Upper lobe of left lung (tissue), 6 donors: ENCODE measurements at places on chromosomes 12 and 14. TPM values are rescaled to one million over a fixed set of nuclear protein-coding genes. Genes with fewer than 3 reads are reported as not detected.

GPR132 gene
- total RNA-seq: 7.3 TPM

GRCh38 chr12:76634133-76634532, 74.6 kb upstream of the OSBPL8 start:
- H3K27me3 ChIP-seq: no peaks in the 10 kb centered on the region
- H3K36me3 ChIP-seq: no peaks in the 10 kb centered on the region
- H3K27ac ChIP-seq: no peak overlapping the region
- no peak overlapping the region for H3K4me3 ChIP-seq
- no peak for DNase-seq
- H3K4me1 ChIP-seq: no peaks in the 10 kb centered on the region

NFATC4 gene
- 52.3 TPM for total RNA-seq

DNA sequence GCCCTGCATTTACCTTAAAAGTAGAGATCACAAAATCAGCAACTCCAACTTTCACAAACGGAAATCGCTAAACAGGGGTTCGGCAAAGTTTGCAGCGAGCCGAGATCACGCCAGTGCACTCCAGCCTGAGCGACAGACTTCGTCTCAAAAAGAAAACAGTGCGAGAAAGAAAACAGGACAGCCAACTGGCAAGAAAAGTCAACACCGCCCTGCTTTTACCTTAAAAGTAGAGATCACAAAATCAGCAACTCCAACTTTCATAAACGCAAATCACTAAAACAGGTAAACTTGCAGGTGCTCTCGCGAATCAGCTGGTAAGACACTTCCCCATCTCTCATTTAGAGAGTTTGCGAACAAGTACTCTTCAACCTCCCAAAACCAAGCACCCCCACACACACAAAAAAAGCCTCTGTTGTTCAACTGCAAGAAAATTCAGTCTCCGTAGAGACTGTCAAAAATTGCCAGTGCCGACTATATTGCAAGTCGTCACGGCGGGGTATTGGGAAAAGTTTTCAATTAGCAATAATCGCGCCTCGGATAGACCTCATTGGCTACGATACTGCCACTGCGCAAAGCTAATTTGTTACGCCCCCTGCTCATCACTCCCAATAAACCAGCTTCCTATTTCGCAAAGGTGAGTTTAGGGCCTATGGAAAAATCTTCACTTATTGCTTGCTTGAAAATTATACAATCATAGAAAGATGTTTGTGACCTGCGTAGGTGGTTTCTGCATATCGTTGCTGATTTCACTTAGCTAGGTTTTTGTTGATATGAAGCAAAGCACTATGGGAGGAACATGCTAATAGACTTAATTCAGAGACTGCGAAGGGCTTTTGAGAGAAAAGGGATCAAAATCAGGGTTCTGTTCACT, at the start of gene RNU4-1:
Gene RNU4-1 (minus strand): TSS at position 577 of the 871 bp plus-strand sequence.
- peak within 1 kb of the TSS; percentile 98 for H3K27ac ChIP-seq
- H3K27me3 ChIP-seq: no peaks in the 10 kb centered on the region
- DNase-seq: no peak
- peak within 1 kb of the TSS; percentile 45 for H3K4me3 ChIP-seq
- H3K4me1 ChIP-seq: peaks cover 9% of the 10 kb centered on the region

CACNA1C gene
- 5.2 TPM for total RNA-seq

- no peaks in the 10 kb centered on the region for H3K36me3 ChIP-seq
- H3K27me3 ChIP-seq: no peaks in the 10 kb centered on the region
- no peaks in the 10 kb centered on the region for H3K4me1 ChIP-seq
- no peak overlapping the region for H3K4me3 ChIP-seq
- DNase-seq: peak; percentile 34
Measured at GRCh38 chr12:29131539-29131938, 17.5 kb upstream of the FAR2 start.

DNA sequence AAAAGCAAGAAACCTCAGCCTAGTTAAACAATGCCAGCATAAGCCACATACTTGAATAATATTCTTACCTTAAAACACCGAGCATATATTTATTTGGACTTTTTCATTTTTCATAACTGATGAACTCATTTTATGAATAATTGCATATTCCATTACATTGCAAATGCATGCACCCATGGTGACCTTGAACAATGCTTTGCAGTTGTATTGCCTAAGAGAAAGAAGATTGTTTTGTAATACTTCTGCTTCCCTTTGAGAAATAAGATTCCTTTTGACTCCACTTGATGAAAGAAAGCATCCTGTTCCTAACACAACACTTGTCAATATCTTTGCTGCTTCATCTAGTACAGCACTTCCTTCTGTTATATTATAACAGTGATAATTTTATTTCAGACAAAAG, 1182.2 kb downstream of the FLRT2 start:
- H3K4me3 ChIP-seq: no peak overlapping the region
- DNase-seq: no peak
- H3K36me3 ChIP-seq: no peaks in the 10 kb centered on the region
- H3K4me1 ChIP-seq: no peaks in the 10 kb centered on the region
- no peaks in the 10 kb centered on the region for H3K27me3 ChIP-seq
- H3K27ac ChIP-seq: no peak overlapping the region

- no peak for DNase-seq
- H3K4me3 ChIP-seq: no peak overlapping the region
- peaks cover 3% of the 10 kb centered on the region for H3K4me1 ChIP-seq
- no peak overlapping the region for H3K27ac ChIP-seq
- peaks cover 38% of the 10 kb centered on the region for H3K36me3 ChIP-seq
Measured at GRCh38 chr14:88613552-88614010, 50.7 kb downstream of the ZC3H14 start.

DNA sequence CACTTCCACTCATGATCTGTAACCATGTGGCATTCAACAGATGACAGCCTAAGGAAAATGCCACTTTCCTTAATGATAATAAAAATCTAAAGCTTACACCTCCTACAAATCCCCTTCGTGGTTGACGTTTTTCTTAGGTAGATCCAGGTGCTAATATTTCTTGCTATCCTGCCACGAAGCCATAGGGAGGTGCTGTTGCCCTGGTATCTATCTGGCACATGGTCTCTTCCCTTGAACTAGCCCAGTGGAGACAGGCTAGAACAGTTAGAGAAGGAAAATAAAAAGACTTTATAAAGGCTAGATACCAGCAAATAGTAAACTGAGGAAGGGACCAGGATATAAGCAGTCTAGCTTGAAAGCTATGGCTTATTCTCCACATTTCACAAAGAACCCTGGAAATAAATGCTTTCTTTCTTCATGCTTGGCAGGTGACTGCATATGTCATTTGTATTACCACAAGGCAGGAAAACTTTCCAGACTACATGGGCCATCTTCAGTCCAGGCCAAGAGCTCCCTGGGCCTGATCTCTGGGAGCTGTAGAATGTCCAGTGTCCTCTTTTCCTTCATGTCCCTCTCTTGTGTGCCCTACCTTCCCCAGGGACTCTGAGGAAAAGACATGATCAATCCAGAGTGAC, 15.3 kb downstream of the SPIC start:
- H3K27ac ChIP-seq: no peak overlapping the region
- DNase-seq: no peak
- no peaks in the 10 kb centered on the region for H3K27me3 ChIP-seq
- H3K4me1 ChIP-seq: no peaks in the 10 kb centered on the region
- H3K36me3 ChIP-seq: no peaks in the 10 kb centered on the region
- H3K4me3 ChIP-seq: no peak overlapping the region

- no peak for DNase-seq
- H3K27me3 ChIP-seq: no peaks in the 10 kb centered on the region
- H3K4me1 ChIP-seq: peaks cover 4% of the 10 kb centered on the region
- H3K27ac ChIP-seq: no peak overlapping the region
- no peaks in the 10 kb centered on the region for H3K36me3 ChIP-seq
- no peak overlapping the region for H3K4me3 ChIP-seq
Measured at GRCh38 chr14:104428860-104429259, 150.7 kb upstream of the C14orf180 start.

DNA sequence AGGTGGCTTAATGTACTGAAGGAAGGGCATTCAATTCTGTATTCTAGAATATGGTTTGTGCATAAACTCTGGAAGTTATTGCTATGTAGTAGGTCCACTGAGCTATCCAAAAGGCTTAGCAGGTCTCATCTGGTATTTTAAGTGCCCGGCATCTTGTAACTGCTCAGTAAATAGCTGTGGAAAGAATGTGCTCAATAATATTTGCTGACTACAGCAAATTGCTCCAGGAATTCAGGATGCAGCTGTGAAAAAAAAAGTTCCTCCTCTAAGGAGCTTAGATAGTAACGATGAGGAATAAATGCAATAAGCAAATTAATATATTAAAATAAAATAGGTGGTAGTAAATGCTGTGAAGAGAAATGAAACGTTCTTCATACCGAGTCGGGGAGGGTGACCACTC, 857.1 kb downstream of the AACS start:
- no peaks in the 10 kb centered on the region for H3K27me3 ChIP-seq
- no peak for DNase-seq
- no peak overlapping the region for H3K27ac ChIP-seq
- no peaks in the 10 kb centered on the region for H3K4me1 ChIP-seq

DNA sequence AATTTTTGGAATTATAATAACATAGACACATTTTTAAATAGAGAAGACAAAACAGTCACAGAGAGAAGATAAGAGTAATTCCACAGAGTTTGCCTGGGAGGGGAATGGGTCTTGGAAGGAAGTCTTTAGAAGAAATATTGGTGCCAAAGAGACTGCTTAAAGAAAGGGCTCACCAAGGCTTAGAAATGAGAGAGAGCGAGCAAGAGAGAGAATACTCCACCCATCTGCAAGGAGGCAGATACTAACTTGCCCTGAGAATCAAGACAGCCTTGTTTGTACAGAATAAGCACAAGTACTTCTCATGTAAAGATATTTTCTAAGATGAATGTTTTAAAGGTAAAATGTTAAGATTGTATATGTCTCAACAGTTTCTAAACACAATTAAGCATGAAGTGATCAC, 165.5 kb downstream of the SLC38A4 start:
- peaks cover 23% of the 10 kb centered on the region for H3K4me1 ChIP-seq
- peak overlapping the region; percentile 59 for H3K27ac ChIP-seq
- no peak for DNase-seq
- no peak overlapping the region for H3K4me3 ChIP-seq
- H3K27me3 ChIP-seq: no peaks in the 10 kb centered on the region

DNA sequence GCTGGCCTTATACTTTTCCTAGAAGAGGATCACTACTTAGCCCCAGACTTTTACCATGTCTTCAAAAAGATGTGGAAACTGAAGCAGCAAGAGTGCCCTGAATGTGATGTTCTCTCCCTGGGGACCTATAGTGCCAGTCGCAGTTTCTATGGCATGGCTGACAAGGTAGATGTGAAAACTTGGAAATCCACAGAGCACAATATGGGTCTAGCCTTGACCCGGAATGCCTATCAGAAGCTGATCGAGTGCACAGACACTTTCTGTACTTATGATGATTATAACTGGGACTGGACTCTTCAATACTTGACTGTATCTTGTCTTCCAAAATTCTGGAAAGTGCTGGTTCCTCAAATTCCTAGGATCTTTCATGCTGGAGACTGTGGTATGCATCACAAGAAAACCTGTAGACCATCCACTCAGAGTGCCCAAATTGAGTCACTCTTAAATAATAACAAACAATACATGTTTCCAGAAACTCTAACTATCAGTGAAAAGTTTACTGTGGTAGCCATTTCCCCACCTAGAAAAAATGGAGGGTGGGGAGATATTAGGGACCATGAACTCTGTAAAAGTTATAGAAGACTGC, 1.5 kb downstream of the MGAT2 start:
- peaks cover 45% of the 10 kb centered on the region for H3K4me1 ChIP-seq
- H3K27me3 ChIP-seq: no peaks in the 10 kb centered on the region
- H3K4me3 ChIP-seq: peak overlapping the region; percentile 80

KTN1 gene
- total RNA-seq: 105 TPM

TC2N gene
- 121 TPM for total RNA-seq

DNA sequence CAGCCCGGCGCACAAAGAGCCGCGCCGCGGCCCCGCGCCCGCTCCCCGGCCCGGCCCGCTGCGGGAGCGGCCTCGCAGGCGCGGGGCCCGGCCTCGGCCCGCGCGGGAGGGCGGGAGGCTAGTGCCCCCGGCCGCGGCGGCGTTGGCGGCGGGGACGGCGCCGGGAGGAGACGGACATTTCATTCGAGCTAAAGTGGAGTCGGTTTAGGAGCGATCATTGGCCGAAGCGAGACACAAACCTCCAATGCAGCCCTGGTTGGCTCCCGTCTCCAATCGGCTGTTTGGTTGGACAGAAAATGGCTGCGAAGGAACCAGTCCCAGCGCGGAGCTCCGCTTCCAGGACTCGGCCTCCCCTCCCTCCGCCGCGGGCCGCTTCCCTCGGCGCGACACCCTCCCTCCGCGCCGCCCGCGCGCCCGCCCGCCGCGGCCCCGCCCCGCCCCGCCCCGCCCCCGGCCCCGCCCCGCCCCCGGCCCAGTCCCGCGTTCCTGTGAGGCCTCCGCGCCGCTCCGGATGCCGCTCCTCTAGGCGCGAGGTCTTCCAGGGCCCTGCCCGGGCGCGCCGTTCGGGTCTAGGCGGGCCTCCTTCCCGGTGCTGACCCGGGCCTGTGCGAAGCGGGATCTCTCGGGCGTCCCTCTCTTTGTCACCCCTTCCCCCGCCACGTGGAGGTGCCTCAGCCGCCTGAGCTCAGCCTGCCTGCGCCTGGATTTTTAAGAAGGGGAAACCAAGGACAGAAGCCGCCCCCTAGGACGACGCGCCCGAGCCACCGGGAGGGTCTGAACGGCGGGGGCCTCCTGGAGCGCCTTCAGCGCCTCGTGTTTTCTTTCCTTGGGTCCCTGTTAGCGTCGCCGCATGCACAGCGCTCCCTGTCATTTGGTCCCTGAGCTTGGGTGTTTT, at the start of gene NFYB:
Gene NFYB (minus strand): TSS at position 309 of the 895 bp plus-strand sequence. CDS start 2,757 bp downstream, outside the sequence.
- peak; percentile 98 for DNase-seq
- H3K27me3 ChIP-seq: no peaks in the 10 kb centered on the region
- peaks cover 2% of the 10 kb centered on the region for H3K36me3 ChIP-seq

TAC3 gene
- total RNA-seq: not detected

CCDC91 gene
- 77.5 TPM for total RNA-seq

DNA sequence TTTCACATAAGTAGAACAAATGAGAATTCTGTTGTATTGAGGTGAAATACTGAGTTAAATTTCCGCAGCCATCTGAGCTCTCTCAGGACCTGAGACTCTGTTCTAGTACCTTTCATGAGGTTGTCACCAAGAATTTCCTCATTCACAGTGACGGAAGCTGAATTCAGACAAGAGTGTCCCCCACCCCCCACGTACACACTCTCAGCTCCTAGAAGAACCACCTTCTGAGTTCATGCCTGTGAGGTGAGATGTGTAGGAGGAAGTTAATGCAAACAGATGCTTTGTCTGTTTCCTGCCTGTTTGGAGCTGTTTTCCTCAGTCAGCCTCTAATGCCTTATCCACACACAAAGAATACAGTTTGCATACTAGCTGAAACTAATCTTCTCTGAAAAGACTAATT, 18.2 kb downstream of the BICDL1 start:
- no peaks in the 10 kb centered on the region for H3K36me3 ChIP-seq
- DNase-seq: no peak
- H3K27me3 ChIP-seq: no peaks in the 10 kb centered on the region
- H3K4me1 ChIP-seq: no peaks in the 10 kb centered on the region
- no peak overlapping the region for H3K27ac ChIP-seq

ZFYVE1 gene
- 22.7 TPM for total RNA-seq
